ENCODE measurements at places on chromosomes 7 and 10. TPM values are rescaled to one million over a fixed set of nuclear protein-coding genes. Genes with fewer than 3 reads are reported as not detected.

TRPV6 gene
- not detected for total RNA-seq

SH2D4B gene
- total RNA-seq: 0.17 TPM

CYP2C19 gene
- total RNA-seq: not detected

PCLO gene
- total RNA-seq: not detected

RPEL1 gene
- total RNA-seq: not detected

EN2 gene
- not detected for total RNA-seq

GARIN1A gene
- 3.4 TPM for total RNA-seq

MKX gene
- total RNA-seq: 0.17 TPM

CHST3 gene
- not detected for total RNA-seq

CABCOCO1 gene
- total RNA-seq: not detected

FAM180A gene
- not detected for total RNA-seq

HPS1 gene
- total RNA-seq: 82.4 TPM

Data from T-helper 1 cell treated with Interleukin-12 subunit alpha and Interleukin-12 subunit beta and Interleukin-4 antibody, amounts not matched to agents 30 ng/mL and 1 ng/mL, for 36 hours (primary cell).